ENCODE measurements at places on chromosomes 3 and 15.

GRCh38 chr3:179560791-179561190 lies 1.9 kb upstream of the ACTL6A start:
- DNase-seq, result no peak

DNA sequence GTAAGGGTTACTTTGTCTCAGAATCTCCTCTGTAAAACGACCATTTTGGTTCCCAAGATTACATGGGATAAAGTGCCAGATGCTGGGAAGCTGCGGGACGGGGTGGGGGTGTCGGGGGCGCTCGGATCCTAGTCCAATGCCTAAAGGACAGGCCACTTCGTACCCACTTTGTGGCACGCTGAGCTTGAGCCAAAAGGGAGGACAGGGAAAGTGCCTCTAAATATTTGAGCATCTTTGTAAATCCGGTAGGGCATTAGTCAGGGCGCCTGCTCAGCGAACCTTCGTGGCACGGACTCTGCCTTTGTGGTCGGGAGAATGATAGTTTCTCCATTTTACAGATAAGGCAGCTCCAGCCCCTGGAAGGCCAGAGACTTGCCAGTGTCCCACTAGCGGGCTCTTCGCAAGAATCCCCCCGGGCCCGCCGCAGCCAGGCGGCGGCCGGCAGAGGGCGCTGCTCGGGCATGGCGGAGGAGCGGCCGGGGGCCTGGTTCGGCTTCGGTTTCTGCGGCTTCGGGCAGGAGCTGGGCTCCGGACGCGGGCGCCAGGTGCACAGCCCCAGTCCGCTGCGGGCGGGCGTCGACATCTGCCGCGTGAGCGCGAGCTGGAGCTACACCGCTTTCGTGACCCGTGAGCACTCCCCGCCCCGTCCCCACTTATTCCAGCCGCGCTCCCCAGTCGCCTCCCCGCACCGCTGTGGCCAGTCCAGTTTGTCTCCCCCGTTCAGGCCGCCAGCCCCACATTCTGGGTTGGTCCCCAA lies 1.8 kb downstream of the RCCD1 start:
- peak; percentile 31 for DNase-seq

DNA sequence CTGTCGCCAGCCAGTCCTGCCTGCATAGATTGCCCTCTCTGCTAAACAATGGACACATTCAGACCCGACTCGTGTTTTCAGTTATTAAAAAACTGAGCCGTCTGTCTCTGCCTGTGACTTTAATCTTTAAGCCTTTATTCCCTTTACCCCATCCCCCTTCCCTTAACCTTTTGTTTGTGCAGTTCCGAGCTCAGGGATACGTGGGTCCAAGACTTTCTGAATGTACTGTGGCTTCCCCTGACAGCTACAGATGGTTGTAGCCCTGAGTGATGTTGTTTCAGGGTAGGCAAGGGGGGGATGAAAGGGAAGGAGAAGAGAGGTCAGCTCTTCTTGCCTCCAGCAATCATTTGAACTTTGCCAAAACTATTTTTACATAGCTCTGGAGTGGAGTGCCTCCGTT lies 44.6 kb downstream of the EEFSEC start:
- DNase-seq, result no peak

DNA sequence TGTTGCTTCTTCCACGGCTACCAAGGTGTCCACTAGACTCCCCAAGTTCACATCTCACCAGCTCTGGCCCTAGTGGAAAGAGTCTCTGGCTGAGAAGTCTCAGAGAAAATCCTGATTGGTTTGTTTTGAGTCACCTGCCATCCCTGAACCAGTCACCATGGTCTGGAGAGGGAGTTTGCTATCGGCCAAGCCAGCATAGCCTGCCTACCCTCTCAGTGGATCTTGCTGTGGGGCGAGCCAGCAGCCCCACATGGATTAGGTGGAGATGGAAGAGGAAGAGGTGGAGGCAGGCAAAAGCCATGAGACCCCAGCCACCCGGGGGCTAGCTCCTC lies 48.1 kb upstream of the FLNB start:
- DNase-seq, result no peak

DNA sequence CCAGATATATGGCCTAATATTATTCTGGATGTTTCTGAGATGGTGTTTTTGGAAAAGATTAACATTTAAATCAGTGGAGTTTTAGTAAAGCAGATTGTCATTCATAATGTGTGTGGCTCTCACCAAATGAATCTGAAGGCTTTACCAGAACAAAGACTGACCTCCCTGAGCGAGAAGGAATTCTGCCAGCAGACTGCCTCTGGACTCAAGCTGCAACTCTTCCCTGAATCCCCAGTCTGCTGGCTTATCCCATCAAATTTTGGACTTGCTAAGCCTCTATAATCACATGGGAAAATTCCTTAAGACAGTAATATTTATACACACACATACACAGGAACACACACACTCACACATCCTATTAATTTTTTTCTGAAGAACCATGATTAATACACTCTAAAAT lies 102.3 kb downstream of the FAM174B start:
- no peak for DNase-seq

- no peak for DNase-seq
Observed at GRCh38 chr3:50089609-50089945, 858 bp downstream of the RBM5 start.
